Kidney capillary endothelial cell (primary cell): ENCODE measurements at places on chromosomes 4 and X.

DNA sequence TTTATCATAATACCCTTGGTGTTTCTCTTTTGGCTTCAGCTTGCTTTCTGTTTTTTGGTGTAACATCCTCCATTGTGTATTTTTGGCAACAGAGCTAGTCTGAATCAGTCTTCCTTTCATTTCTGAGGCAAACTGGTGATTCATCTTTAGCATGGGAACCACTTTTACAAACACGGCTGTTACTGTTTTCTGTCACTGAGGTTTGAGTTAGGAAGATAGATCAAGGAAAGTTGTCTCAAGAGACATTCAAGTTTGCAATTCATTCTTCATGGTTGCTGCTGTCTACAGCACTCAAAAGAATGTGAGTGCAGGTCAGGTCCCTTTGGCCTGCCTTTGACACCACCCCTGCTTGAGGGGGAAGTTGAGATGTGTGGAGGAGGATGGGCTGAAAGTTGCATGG, 36.3 kb downstream of the IL21 start:
- peak; percentile 52 for DNase-seq

- DNase-seq, result no peak
Measured at GRCh38 chr4:156190615-156191014, 236.9 kb upstream of the CTSO start.

GRCh38 chr4:76690011-76690905, 207.7 kb downstream of the SOWAHB start:
- DNase-seq, result no peak

DNA sequence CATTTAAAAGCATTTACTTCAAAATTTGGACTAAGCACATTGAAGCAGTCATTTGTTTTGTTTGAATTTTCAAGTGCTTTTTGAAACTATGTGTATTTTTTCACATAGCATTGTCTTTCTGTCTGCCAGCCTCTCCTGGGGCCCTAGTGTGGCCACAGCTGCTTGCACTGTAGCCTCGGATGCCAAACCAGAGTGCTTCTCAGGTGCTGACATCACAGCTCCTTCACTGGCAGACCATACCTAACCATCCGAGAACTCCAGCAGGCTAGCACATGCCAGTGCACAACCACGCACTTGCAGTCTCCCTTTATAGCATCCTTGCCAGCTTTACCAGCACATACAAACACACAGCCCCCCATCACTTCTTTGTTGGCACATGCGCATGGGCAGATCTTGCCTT, 1019.7 kb downstream of the STPG2 start:
- DNase-seq, result no peak

DNA sequence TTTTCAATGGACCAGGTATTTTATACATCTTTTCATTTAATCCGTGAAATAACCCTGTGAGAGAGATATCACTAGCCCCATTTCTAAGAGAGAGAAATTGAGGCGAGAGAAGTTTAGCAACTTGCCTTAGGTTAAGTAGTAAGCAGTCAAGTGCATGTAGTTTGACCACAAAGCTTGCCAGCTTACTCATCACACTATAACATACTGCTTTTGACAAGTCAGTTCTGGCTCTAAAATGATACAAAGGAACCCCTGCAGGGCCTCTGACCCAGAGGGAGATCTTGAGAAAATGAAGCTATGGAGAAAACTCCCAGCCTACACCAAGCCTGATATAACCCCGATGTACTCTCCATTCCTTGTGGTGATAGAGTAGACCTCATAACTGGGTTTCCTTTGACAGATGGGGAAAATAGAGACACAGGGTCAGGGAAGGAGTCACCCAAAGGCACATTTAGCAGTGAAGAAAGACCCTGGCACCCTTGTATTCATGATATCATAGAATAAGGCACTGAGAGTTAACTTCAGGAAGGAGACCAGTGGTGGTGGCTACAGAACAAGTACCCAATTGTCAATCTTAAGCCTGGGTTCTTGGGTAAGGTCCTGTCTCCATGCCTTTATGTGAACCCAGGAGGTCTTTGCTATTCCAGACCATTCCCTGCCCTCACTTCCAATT, 60.2 kb upstream of the MSN start:
- no peak for DNase-seq

DNA sequence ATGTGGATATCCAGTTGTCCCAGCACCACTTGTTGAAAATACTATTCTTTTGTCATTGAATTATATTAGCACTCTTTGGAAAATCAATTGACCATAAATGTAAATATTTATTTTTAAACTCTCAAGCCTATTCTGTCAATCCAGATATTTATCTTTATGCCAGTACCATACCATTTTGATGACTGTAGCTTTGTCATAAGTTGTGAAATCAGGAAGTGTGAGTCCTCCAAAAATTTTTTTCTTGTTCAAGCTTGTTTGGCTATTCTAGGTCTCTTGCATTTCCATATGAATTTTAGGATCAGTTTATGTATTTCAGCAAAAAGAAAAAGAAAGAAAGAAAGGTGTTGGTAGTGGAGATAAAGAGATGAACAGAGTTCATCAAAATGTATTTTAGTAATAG, 8.2 kb upstream of the SMPX start:
- no peak for DNase-seq

- no peak for DNase-seq
Measured at GRCh38 chr4:37651781-37652377, 34.3 kb downstream of the RELL1 start.

- DNase-seq, result peak; percentile 40
Measured at GRCh38 chr4:139666735-139667281, 1.2 kb downstream of the MGST2 start.

DNA sequence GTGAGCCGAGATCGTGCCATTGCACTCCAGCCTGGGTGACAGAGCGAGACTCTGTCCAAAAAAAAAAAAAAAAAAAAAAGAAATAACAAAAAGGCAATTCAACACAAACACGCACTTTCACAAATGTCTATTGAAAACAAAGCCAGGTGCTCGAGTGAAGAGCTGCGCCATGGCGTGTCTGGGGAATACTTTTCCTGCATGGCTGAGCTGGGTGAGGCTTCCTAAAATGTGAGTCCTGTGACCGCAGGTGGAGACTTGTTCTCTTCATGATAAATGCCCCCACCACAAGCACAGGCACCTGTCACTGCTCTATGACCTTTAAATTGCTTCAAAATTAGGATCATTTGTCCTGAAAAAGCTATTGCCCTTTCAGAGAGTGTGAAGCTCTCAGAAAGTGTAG, 4.0 kb upstream of the ABLIM2 start:
- no peak for DNase-seq

GRCh38 chrX:19194285-19195242, 72.3 kb upstream of the ADGRG2 start:
- DNase-seq, result no peak
